ENCODE measurements at places on chromosomes 6 and 20. TPM values are rescaled to one million over a fixed set of nuclear protein-coding genes. Genes with fewer than 3 reads are reported as not detected.

BANF2 gene
- not detected for total RNA-seq

CDKN1A gene
- total RNA-seq = 116 TPM

DNA sequence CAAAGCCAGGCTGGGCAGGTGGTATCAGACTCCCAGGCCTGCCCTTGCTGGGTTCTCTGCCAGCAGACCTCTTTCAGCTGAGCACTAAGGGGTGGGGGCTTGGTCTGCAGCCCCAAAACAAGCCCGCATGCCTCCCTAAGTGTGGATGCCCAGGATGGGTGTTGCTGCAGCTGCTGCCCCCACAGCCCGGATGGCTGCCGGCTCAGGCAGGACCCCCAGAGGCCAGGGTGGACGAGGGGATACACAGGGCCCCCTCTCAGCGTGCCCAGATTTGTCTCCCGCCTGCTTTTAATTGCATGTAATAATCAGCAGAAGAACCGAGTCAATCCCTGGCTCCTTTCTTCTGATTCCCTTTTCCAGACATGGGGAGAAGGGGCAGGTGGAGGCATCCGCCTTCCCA, 60.8 kb downstream of the VEGFA start:
- no peak for DNase-seq

DNA sequence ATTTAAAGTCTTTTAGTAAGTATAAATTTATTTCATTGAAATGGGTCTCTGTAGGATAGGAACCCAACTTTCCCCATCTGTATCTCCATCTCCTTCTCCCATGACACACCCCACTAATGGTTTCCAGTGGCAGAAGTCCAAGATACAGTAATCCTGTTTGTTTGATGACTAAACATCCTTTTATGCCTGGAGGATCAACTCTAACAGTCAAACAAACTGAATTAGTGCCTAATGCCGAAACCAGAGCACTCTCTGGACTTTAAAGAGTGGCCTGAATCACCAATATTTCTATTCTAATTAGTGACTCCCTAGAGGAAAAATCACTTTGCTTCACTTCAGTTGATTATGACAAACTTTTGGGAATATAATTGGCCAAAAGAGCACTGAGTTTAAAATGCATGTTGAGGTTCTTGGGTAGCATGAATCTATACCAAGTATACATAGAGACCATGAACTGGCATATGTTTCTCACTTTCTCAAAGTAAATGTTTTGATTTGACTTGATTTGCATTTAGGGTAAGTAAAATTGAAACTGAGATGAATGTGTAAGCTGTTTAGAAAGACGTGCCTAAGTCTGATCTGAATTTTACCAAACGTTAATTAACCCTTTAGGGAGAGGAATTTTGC, 776.4 kb upstream of the NRSN1 start:
- DNase-seq = no peak

GRCh38 chr20:8764344-8764962, 304.4 kb upstream of the PLCB4 start:
- no peak for DNase-seq

DNA sequence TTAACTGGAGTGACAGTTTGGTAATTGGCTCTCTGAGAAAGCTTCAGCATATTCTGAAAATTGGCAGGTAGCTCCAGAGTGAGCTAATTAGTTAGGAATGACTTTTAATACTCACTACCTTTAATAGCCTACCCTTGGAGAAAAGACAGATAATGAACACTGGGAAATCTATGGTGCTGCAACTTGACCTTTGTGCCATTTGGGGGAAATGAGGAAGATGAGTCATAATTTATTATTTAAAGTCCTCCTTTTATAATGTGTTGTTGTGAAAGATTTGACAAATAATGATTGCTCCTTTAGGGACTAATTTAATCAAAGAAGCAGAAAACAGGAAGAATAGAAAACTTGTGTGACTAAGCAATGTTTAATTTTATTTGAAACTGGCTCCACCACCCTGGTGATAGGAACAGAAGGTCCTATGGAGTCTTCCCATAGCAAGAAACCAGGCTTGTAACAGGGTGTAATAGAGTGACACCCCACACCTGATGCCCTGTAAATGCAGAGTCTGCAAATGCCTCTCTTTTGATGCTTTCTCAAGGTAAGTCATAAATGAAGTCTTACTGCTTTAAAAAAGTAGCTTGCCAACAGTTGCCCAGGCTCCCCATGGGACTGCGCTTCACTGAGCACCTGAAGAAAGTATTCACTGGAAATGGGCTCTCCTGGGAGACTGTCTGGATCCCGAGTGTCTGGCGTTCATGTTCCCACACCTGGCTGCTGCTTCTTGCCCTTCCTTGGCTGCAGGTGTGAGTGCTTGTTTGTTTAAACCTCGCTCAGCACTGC, 134.4 kb downstream of the LRRC1 start:
- no peak for DNase-seq

All from stomach (tissue), 19 donors.